ENCODE measurements at places on chromosomes 1 and 21.

DNA sequence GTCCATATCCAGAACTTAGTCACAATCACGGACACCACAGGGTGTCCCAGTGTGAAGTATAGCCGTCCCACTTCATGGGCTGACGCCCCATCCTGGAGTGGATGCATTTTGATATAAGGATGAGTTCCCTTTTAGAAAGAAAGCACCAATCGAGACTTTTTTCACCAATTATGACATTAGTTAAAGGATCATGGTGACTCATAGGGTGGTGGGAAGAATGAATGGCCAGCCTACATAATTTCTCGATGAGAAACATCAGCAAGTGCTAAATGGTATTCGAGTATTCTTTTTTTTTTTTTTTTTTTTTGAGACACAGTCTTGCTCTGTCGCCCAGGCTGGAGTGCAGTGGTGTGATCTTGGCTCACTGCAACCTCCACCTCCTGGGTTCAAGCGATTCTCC, 38.5 kb upstream of the USP1 start:
- no peak for DNase-seq

GRCh38 chr21:15183813-15184257, 119.0 kb upstream of the NRIP1 start:
- DNase-seq = no peak

DNA sequence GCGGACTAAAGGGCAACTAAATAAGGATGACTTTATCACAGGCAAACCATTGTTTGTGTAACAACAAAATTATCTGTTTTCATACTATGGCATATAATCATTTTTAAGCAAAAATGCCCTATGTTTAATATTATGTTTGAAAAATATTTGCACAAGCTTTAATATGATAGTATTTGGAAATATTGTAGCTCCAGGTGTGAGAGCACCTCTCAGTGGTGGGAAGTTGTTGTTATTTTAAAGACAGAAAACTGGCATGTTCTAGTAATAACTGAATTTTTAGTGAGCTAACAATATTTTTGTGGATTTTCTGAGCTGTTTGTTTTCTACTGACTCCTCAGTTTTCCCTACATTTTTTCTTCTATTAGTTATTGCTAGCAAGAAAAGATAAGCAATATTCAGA, 578.8 kb downstream of the KCNT2 start:
- DNase-seq = no peak

DNA sequence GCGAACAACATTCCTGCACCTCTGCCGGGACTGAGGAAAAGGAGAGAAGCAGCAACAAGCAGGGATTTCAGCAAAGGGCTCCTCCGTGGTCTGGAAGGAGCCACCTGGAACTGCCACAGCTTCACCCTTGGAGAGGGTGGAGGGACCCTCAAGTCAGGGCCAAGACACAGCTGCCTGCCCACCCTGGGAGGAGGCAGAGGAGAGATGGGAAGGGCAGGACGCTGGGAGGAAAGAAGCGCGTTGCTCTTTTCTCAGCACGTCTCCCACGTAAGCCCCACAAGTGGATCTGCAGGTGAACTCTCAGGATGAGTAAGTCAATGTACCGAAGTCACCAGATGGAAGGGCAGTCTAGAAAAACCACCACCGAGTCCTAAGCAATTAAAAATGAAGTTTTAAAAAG, 39.6 kb downstream of the SLC19A1 start:
- DNase-seq = no peak

GRCh38 chr1:89089962-89090361, 25.0 kb upstream of the GBP1 start:
- DNase-seq = no peak

DNA sequence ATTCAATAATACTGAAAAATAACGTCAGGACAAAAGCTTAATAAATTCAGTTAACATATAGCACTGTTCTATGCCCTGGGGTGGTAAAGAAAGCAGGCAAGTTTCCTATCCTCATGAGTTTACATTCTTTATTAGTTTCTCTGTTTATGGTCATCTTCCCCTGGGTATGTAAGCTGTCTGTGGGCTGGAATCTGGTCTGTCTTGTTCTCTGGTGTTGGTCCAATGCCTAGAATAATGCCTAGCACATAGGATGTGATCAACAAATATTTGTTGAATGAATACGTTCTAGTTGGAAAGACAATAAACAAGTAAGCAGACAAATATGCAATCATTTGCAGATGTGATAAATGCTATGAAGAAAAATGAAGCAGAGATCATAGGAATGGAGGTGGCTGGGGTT, 7.2 kb upstream of the IGSF3 start:
- DNase-seq = no peak

DNA sequence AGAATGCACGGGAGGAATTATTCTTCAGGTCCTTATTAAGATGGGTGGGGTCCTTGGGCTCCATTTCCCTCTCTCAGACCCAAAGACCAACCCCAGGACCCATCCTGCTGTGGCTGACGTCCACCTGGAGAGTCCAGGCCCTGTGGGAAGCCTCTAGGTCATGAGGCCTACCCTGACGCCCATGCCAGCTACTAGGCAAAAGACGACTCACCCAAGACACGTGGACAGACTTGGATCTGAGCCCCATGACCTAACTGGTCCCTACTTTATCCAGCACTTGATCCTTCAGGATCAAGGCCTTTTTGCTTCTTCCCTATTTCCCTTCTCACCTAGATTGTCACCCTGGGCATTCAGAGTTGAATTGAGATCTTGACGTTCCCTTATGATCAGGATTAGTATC, 56.0 kb upstream of the CASZ1 start:
- DNase-seq = no peak

DNA sequence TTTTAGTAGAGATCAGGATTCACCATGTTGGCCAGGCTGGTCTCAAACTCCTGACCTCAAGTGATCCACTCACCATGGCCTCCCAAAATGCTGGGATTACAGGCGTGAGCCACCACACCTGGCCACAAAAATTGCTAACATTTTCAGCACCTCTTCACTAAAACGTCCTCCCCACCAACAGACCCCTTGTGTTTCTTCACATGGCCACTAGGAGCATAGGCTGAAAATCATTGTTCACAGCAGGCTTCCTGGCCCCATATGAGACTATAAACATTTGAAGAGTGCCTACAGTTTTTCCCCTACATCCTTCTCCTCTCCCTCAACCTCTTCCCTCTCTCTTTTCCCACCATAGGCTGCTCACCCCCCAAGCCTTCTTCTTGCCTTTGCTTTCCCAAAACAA, 28.0 kb upstream of the SFPQ start:
- DNase-seq = no peak

DNA sequence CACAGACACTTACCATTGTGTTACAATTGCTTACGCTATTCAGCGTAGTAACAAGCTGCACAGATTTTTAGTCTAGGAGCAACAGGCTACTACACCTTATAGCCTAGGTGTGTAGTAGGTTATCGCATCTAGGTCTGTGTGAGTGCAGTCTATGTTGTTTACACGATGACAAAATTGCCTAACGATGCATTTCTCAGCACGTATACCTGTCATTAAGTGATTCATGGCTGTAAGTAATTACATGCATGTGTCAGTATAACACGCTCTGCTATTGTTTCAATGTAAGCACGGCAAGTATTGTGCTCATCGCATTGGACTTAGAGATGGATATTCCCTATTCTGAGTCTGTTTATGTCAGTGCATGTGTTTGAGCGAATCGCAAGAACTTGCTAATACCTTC, 15.7 kb upstream of the ZBTB18 start:
- no peak for DNase-seq

- DNase-seq = no peak
Measured at GRCh38 chr1:58434607-58435006, 111.9 kb downstream of the OMA1 start.

DNA sequence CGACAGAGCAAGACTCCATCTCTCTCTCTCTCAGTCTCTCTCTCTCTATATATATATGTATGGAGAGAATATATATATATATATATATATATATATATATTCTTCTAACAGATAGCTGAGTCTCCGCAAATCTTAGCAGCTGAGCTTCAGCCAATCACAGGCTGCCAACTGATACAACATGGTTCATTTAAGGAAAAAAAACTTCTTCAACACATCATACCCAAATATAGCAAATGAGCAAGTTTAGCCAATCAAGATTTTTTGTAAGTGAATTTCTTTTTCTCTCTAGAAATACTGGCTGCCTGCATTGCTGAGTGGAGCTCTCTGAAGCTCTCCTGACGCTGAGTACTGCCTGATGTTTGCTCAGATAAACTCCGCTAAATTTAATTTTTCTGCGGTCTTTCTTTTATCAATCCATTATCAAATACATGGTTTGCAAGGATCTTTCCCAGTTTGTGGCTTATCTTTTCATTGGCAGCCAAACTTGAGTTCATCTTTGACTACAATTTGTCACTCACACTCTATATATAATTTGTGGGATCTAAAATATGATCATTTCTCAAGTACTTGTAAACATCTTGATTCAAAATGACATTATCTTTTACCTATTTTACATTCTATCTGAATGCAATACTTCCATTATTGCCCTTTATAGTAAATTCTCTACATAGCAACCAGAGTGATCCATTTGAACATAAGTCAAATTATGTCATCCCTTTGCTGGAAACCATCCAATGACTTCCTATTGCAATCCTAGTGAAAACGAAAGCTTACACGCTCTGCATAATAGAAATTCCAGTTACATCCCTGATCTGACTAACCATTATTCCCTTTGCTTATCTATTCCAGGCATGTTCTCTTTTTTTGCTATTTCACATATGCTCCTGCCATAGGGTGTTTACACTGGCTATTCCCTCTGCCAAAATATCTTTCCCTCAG, 2131.7 kb downstream of the MRPL39 start:
- no peak for DNase-seq

DNA sequence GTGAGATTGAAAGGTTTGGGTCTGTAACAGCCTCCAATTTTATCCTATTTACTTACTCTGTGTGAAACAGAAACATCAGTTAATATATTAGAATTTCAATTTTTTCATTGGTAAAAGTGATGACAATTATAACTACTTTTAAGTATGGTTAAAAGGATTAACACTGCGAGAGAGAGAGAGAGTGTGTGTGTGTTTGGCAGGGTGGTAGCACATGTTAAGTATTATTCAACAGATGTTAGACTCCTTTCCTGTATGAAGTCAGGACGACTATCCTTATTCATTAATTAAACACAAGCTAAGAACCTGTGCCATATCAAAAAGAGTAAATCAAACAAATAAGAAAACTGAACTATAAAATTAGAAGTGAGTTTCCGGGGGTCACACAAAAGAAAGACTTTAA, 662.5 kb downstream of the PLPP3 start:
- no peak for DNase-seq

GRCh38 chr1:61851849-61852669, 109.8 kb downstream of the PATJ start:
- no peak for DNase-seq

DNA sequence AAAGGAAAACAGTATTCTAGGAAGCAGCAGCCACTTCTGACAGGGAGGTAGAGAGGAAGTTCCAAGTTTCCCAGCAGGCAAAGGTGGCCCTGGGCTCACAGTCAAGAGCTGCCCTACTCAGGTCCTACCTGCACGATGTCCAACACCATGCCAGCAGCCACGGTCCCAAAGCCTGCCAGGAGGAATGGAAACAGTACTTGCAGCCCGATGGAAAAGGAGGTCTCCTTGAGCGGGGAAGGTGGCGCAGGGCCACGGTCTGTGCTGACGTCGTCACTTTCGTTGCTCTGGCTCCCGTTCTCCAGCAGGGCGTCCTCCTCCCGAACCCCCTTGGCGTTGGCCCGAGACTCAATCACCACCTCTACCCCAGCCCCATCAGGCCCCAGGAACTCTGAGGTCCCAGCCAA, 3.1 kb downstream of the SLC41A1 start:
- DNase-seq = no peak

GRCh38 chr1:40265919-40266318, 7.9 kb downstream of the ZMPSTE24 start:
- no peak for DNase-seq

DNA sequence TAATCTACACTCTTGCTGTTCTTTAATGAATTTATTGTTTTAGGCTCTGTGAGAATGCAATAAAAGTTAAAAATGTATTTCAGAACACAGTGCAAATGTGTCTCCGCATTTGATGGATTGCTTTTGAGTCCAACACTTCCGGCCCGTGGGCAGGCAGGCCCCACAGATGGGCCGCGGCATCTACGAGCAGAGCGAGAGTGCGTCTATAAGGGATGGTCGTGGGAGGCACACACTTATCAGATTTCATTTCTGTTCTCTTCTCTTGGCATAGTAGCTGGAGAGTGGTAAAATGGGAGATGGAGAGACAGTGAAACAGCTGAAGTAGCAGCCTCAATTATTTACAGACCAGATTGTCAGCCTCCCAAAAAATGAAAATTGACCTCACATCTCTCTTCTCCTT, 134.2 kb downstream of the NAV1 start:
- no peak for DNase-seq

GRCh38 chr1:157968508-157968907, 24.9 kb upstream of the KIRREL1 start:
- peak; percentile 43 for DNase-seq

GRCh38 chr1:206004826-206005225, 1.6 kb upstream of the RAB7B start:
- no peak for DNase-seq

- no peak for DNase-seq
Measured at GRCh38 chr1:168285971-168286927, 5.6 kb downstream of the TBX19 start.

DNA sequence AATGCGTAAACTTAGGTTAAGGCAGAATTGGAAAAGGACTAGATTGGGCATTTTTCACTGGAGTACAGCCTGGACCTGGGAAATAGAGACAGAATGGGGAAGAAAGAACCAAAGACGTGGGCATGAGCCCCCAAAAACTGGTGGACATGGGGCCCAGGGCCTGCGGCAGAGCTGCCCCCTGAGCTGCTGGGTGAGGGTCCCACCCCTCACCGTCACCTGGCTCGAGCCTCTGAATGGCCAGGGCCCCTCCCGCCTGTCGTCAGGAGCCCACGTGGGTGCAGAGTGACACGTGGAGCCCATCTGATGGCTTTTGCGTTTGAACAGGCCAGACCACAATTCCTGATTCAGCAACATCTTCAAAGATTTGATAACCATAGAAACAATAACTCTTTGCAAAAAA, 360.9 kb upstream of the VAMP3 start:
- DNase-seq = no peak

- DNase-seq = no peak
Measured at GRCh38 chr1:219312967-219313366, 139.3 kb downstream of the LYPLAL1 start.

DNA sequence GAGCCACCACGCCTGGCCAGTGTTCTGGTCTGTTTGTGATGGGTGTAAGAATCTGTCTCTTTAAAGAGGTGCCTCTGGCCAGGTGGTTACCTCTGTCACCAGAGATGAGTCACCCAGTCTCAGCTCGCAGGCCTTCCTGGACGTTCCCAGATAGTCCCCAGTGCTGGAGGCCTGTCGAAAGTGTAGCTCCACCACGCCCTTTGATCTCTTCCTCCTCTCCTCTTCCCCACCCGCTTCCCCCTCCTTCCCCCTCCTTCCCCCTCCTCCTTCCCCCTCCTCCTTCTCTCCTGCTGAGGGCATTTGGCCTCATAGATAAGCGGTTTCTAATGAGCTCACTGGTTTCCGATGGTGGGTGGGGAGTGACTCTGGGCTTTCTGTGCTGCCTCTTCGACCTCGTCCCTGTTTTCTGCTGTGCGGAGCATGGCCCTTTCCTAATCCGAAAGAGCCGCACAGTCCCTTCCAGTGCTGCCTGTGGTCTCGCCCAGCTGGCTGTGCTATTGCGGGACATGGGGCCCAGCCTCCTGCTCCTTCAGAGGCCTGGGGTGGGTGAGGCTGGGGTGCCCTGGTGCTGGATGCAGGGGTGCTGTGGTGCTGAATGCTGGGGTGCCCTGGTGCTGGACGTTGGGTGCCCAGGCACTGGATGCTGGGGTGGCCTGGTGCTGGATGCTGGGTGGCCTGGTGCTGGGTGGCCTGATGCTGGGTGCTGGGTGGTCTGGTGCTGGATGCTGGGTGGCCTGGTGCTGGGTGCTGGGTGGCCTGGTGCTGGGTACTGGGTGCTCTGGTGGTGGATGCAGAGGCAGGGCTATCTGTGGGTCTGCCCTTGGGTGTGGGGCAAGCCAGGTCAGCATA, 19.2 kb downstream of the AGPAT3 start:
- DNase-seq = no peak

Data from glutamatergic neuron (in vitro differentiated cells).